ENCODE measurements at places on chromosomes 4 and X.

DNA sequence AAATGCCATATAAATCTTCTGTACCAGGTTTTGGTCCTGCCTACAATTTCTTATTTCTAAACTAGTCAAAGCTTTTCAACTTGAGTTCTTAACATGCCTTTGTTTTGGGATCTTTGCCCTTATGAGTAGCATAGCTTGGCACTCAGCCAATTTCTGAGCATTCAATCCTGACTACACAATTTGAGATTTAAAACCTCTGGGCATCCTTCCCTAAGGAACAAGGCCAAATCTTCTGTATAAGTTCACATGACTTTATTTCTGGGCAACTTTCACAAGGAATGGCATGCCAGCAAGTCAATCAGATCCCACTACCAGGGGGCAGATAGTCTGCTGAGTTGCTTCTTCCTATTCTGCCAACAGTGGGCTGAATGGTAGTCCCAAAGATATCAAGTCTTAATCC, 254.2 kb downstream of the ADAMTS3 start:
- no peak for DNase-seq

- DNase-seq, result no peak
These were observed 15.0 kb upstream of the DUSP9 start for GRCh38 chrX:153631907-153632594.

DNA sequence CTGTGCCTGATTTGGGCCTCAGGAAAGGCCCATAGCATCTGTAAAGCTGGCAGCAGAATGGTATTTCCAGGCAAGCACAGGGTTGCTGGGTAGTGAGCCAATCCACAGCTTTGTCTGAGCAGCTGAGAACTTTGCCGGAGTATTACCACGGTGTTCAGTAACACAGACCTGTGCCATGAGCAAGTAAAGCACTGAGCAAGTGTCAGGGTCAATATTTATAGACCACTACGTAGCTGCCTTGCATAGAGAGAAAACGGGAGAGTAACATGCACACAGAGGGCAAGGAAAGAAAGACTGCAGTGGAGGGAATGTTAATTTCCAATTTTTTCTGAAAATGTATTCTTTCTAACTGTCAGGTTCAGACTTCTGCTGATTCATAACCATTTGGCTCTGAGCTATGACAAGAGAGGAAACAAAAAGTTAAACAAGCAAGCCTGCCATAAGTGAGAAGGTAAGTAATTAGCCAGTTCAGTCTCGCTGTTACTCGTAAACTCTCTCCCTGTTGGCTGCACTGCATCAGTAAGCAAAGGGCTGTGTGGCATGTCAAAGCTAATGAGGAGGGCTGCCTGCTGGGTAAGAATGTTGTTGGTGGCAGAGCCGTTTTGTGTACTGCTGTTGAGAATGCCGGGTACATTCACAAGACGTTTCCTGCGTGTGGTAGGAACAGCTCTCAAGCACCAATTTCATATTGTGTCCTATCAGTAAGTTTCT, 238.1 kb downstream of the BMPR1B start:
- no peak for DNase-seq

- DNase-seq, result no peak
These were observed 4.7 kb upstream of the ZXDB start for GRCh38 chrX:57587062-57587461.

- DNase-seq, result peak; percentile 66
These were observed 738 bp upstream of the TSPAN5 start for GRCh38 chr4:98659106-98659592.

DNA sequence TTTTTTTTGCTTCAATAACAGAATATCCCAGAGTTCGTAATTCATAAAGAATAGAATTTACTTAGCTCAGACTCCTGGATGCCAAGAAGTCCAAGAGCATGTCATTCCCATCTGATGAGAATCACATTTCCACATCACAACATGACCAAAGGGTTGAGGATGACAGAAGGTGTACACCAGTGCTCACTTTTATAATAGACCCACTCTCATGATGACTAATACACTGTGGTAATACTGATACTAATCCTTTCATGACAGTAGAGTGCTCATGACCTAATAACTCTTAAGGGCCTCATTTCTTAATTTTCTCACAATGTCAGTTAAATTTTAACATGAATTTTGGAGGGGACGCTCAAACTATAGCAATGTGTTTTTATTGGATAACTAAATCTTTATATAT, 69.2 kb downstream of the ZNF732 start:
- DNase-seq, result no peak

DNA sequence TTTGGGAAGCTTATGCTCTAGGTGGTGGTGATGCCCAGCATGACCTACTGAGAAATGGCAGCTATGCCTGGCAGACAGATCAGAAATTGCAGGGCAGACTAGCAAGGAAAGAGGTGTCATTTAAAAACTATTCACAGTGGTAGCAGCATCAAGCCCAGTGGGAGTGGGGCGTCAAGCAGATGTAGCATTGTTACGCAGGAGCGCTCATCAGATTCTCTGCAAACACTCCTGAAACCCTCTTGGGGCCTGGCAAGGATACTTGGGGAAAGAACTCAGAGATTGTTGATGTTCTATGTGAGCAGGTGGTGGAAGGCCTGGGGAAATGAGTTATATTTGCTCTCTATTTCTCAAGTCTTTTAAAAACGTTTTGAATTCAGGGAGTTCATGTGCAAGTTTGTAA, 437.6 kb downstream of the RAPGEF2 start:
- DNase-seq, result no peak

- peak; percentile 34 for DNase-seq
These were observed 43.2 kb downstream of the GALNT7 start for GRCh38 chr4:173211838-173212237.

DNA sequence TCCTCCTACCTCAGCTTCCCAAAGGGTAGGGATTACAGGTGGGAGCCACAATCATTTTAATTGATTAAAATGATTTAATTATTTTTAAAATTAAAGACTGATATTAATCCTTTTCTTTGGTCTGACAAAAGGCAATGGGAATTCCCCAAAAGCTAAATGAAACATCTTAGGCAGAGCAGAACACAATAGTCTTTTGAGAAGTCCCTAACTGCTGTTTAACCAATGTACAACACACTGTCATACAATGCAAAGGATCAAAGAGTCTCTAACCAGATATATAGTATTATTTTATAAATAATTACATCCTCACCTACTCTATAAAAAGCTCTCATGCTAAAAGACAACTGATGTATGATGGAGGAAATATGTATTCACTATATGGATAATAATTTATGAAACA, 47.0 kb downstream of the THAP9 start:
- no peak for DNase-seq

GRCh38 chr4:81802285-81802846, 330.7 kb upstream of the RASGEF1B start:
- no peak for DNase-seq

DNA sequence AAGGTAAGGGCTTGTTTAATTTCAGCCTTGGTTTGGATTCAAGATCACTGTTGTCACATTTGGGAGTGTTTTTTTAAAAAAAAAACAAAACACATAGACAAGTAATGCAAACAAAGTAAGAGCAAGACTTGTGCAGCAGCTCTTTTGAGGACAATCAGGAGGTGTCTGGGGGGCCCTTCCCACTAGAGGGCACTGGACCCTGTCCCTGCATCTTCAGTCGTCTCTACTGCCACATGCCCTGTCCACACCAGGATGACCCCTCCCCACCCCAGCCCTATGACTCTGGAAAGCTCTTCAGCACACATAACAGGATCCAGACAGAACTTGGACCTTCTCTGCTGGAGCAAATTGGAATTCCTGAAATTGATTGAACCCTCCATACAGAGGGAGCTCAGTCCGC, 71.0 kb downstream of the USP46 start:
- DNase-seq, result peak; percentile 17

DNA sequence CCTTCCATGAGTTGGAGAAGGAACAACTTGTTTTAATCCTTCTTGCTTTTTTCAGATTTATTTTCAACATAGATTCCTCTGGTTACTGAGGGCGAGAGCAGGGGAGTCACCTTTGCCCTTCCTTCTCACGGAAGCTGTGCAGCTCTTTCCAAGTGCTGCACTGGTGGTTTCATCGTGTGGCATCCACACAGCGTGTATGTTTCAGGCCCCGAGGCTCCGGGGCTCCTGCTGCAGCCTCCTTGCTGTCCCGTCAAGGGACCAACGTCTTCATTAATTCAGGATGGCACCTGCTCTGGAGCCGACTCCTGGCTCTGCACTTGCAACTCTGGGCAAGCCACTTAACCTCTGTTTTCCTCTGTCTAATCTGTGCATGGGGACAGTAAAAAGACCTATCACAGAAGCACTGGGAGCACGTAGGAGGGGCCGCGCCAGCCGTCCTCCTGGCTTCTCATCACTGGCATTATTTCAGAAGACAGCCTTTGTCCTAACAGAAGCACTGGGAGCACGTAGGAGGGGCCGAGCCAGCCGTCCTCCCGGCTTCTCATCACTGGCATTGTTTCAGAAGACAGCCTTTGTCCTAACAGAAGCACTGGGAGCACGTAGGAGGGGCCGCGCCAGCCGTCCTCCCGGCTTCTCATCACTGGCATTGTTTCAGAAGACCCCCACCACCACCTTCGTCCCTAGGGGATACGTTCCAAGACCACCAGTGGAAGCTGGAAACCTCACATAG, 117.8 kb upstream of the NKX1-1 start:
- no peak for DNase-seq

- DNase-seq, result no peak
These were observed 62.0 kb downstream of the ASMT start for GRCh38 chrX:1676866-1677265.

- no peak for DNase-seq
These were observed 4.9 kb downstream of the LYAR start for GRCh38 chr4:4284827-4285618.

GRCh38 chrX:7059214-7059838, 88.2 kb upstream of the STS start:
- DNase-seq, result no peak

DNA sequence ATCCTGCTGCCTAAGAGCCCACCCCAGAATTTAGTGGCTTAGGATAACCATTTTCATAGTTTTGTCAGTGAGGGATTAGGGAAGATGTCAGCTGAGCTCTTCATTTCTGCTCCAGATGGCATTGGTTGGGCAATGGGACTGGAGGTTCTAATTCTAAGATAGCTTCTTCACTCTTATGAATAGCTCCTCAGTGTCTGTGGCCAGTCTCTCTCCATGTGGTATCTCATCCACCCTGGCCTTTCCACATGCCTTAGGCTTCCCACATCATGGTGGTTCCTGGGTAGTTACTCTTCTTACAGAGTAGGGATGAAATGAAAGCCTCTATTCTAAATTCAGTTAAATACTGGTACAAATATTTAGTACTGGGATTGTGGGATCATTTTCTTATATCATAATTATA, 31.3 kb downstream of the REPS2 start:
- no peak for DNase-seq

GRCh38 chr4:76449362-76449767, 14.3 kb downstream of the SHROOM3 start:
- DNase-seq, result no peak

DNA sequence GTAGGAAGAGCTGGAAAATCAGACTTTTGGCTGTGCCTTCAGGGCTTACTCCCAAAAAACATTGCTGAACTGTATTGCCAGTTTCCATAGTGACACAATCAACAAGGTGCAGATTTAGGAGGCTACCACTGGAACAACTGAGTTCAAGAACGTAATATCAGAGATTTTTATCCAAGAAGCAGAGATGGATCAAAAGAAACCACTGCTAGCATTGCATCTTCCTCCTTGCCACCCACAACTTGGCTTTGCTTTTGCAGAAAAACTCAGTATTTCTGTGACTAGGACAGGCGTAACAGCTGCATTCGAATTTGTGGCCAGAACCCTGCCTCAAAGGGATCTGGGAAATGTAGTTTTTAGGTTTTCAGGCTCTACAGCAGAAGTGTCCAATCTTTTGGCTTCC, 27.8 kb upstream of the WDFY3 start:
- no peak for DNase-seq

DNA sequence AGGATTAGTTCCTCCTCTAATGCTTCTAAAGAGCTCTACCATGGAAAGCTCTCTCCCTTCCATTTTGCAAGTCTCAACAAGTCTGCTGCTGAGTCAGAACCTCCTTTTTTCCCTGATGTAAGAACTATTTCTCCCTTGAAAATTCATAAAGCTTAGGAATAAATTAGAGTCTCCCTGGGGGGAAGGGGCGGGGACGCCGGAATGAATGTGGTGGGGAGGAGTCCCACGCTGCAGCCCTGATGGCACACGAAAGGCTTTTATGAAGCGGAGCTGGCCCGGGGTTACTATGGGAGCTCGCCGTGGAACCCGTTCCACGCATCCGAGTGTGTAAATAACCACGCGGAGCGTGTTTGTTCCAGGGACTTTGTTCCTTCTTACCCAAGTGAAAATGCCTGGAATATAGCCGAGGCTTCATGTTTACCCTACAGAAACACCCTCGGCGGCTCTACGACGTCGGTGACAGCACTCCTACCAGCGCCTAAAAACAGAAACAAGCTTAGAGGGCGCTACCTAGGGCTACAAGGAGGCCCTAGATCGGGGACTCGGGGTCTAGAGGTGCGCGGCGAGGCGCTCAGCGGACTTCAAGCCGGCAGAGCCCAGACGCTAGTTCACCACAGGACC, 923 bp upstream of the CPEB2 start:
- peak; percentile 61 for DNase-seq

DNA sequence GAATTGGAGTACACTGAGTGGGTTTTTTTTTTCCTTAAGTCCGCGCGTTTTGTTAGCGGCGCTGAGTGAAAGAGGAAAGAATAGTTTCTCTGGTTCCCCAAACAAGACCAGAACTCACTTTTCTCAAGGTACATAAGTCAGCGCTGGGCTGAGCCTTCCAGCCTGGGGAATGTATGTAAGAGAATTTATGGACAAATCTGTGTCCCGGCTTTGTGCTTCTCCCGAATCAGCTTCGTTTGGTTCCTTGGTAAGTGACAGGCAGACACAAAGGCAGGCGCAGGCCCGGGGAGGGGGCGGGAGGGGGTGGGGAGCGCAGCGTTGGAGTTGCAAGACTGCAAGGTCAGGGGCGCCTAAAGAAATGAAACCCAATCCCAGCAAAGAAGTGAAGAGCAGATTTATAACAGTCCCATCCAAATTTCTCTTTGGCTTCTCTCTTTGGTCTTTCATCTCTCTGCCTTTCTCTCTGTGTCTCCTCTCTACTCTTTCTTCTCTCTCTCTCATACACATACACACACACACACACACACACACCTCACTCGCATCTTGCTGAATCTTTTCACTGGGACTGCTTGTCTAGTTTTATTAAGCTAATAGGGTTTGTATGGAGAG, 981 bp downstream of the TET2 start:
- no peak for DNase-seq

- DNase-seq, result no peak
These were observed 31.9 kb downstream of the ADD1 start for GRCh38 chr4:2875556-2875955.

DNA sequence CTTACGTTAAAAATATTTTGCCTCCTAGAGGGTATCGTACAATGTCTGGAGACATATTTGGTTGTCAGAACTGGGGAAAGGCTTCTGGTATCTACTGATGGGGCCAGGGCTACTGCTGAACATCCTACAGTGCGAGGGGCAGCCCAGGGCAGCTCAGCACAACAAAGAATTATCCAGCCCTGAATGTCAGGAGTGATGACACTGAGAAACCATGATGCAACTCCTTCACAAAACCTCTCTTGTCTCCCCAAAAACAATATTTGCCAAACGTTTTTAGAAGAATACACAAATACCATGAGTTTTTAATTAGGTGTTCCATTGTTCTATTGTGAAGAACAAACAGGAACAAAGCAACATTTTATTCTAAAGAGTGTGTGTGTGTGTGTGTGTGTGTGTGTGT, 43.4 kb upstream of the CLNK start:
- DNase-seq, result no peak
